ENCODE measurements at places on chromosomes 2 and 18. TPM values are rescaled to one million over a fixed set of nuclear protein-coding genes. Genes with fewer than 3 reads are reported as not detected.

FAM237A gene
- total RNA-seq: not detected

SPC25 gene
- 2.6 TPM for total RNA-seq

ZNG1B gene
- 34.3 TPM for total RNA-seq

SYT4 gene
- not detected for total RNA-seq

DSEL gene
- total RNA-seq: 69.8 TPM

PLB1 gene
- total RNA-seq: 3.1 TPM

CRYGC gene
- total RNA-seq: not detected

SLC19A3 gene
- total RNA-seq: under 0.01 TPM

CDK5R2 gene
- total RNA-seq: 0.22 TPM

SPEG gene
- total RNA-seq: 60.6 TPM

C2orf66 gene
- 0.12 TPM for total RNA-seq

CCDC141 gene
- not detected for total RNA-seq

FTCDNL1 gene
- total RNA-seq: 4.1 TPM

MRPL44 gene
- total RNA-seq: 36.0 TPM

LBX2 gene
- total RNA-seq: 2.0 TPM

IL18R1 gene
- total RNA-seq: 0.33 TPM

ANKRD29 gene
- total RNA-seq: 2.3 TPM

TSPYL6 gene
- not detected for total RNA-seq

LIMS2 gene
- total RNA-seq: 1.4 TPM

TCF7L1 gene
- 2.3 TPM for total RNA-seq

WNT10A gene
- not detected for total RNA-seq

LIMS4 gene
- total RNA-seq: 10.0 TPM

DPP10 gene
- not detected for total RNA-seq

HYCC2 gene
- total RNA-seq: 9.4 TPM

DNER gene
- 0.55 TPM for total RNA-seq

STPG4 gene
- total RNA-seq: 0.12 TPM

SLC4A1AP gene
- 36.9 TPM for total RNA-seq

COL3A1 gene
- total RNA-seq: 1,747 TPM

FSHR gene
- not detected for total RNA-seq

ABCG8 gene
- not detected for total RNA-seq

B3GNT7 gene
- total RNA-seq: 0.11 TPM

VWC2L gene
- total RNA-seq: under 0.01 TPM

PCARE gene
- not detected for total RNA-seq
